ENCODE measurements at places on chromosomes 6 and 20.

DNA sequence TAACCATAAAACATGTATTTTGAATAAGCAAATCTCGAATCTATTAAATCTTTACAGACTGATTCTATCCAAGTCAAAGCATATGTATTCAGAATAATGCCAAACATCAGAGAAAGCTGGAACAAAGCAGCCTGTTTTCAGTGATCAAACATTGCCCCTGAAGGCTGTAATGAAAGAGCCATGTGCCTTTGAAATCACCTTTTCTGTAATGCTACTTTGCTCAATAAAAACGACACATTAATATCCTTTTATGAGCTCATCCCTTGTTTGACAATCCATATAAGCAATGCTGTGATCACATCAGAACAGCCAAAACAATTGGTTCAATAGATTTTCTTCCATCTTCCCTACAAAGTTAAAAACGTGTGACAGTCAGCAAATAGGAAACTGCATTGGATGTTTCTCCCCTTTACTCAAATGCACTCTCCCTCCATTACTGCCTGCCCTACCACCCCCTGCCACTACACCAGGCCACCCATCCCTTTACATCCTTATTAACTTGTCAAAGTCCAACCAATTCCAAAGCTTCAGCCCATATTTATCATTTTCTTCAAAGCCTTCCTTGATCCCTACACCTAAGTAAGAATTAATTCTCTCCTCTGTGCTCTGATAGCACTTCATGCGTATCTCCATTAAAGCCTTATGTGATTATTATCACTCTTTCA lies 42.0 kb downstream of the THEMIS start:
- no peak for DNase-seq

DNA sequence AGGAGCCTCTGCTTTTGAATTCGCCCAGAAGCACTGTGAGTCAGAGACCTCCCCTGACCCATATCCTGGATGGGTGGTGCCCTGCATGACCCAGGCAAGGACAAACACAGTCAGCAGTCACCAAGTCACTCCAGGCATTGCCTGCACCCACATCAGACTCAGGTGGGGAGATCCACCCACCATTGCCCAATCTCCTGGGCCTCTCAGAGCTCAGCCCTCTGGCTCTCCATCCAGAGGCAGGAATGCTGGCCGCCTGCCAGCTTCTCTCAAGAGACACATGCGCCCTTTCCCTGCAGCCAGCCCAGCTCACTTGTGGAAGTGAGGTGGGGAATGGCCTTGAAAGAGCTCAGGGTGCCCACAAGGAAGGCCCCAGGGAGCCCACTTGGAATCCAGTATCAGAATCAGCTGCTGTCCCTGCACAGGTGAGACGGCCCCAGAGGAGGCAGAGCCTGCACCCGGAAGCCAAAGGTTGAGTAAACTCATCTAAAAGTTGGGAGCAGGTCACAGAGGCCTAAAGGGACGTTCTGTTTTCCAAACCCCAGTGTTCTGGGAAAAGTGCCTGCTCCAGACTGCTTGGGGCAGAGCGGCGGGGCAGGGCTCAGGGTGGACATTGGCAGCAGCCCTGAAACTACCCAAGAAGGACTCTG lies 129.8 kb downstream of the PREX1 start:
- peak; percentile 70 for DNase-seq

GRCh38 chr6:118509009-118509617 lies 39.0 kb upstream of the PLN start:
- DNase-seq, result no peak

- DNase-seq, result no peak
Measured at GRCh38 chr6:16822975-16823717, 61.9 kb upstream of the ATXN1 start.

GRCh38 chr6:111794300-111794699 lies 79.0 kb downstream of the FYN start:
- no peak for DNase-seq

- DNase-seq, result no peak
Measured at GRCh38 chr6:34049395-34050342, 96.2 kb downstream of the GRM4 start.

GRCh38 chr6:146550911-146551310 lies 7.3 kb downstream of the RAB32 start:
- no peak for DNase-seq

GRCh38 chr6:47669684-47670513 lies 28.5 kb upstream of the ADGRF4 start:
- peak; percentile 93 for DNase-seq

- DNase-seq, result no peak
Measured at GRCh38 chr20:33423141-33423834, 20.3 kb downstream of the SNTA1 start.

- peak; percentile 38 for DNase-seq
Measured at GRCh38 chr6:54802775-54803634, 43.6 kb upstream of the FAM83B start.

DNA sequence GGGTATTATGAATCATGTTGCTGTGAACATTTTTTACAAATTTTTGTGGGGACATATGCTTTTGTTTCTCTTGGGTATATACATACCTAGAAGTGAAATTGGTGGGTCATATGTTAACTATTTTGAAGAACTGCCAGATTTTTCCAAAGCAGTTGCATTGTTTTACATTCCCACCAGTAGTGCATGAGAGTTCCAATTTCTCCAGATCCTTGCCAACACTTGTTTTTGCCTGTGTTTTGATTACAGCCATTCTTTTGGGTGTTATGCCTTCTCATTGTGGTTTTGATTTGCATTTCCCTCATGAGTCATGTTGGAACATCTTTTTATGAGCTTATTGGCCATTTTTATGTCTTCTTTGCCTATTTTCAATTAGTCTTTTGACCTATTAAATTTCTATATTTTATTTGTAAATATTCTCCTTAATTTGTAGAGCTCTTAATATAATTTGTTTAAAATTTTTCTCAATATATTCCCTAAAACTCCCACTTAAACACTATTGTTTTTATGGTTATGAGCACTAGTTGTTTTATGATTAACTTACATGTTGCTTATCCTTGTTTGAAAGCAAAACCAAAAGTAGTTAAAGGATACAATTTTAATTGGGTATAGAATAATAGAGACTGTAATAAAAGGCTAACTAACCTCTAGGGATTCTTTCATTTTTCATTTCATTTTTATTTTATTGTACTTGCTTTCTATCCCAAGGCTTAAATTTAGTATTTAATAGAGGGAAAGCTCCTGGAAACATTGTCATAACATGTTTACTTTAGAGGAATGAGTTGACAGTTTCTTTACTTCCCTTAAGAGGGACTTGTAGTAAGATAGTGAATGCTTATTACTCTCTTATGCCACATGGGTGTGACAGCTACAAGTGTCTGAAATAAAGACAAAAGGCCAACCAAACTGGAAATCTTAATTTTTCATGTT lies 5.5 kb downstream of the UBR2 start:
- DNase-seq, result peak; percentile 99

DNA sequence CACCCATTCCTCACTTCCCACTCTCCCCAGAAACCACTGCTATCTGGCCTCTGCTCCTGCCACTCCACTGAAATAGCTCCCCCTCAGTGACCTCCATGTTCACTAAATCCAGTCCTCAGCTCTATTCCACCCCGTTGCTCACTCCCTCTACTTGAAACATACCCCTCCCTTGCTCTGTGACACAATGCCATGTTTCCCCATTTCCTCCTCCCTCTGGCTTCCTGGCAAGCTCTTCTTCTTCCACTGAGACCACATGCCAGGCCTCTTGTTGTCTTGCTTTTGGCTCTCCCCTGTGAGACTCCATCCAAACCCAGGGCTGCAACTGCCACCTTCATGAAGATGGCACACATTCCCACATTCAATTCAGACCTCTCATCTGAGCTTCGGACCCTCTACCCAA lies 13.9 kb downstream of the TMEM151B start:
- DNase-seq, result no peak

DNA sequence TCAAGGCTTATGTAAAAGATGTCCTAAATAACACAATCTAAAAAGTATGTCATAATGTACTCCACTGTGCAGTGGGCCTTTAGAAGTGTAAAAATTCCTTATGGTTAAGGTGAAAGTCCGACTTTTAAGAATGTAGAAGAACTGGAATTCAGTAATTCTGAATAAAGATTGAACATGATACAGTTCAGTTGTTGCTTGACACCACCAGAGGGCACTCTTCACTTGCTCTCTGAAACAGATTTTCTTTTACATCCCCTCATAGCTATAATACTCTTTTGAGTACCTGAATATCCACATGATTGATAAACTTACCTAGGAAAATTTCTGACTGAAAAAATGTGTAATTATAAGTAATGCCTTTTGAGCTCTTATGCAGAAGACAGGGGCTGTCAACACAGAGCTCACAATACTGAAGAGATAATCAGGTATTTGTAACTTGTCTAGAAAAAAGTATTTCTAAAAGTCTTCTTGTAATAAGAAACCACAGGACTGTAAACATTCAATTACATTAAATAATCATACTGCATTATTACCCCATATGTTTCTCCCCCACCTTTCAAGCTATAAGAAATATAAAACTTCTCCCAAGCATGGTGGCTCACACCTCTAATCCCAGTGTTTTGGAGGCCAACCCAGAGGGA lies 92.1 kb downstream of the POPDC3 start:
- no peak for DNase-seq

DNA sequence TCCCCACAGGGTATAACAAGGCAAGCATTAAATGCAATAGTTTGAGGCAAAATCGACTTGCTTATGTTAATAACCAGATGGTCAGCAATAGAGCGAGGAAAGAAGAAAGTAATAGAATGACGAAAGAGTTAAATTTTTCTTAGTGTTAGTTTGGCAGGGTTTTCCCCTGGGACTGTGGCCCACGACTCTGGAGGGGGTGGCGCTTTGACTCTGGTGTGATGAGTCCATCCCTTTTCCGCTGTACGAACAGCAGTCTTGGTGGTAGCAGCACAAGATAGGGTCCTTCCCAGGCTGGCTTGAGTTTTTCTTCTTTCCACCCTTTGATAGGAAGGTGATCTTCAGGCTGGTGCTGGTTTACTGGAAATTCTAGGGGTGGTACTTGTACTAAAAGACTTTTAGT lies 69.2 kb upstream of the GMDS start:
- DNase-seq, result no peak

- no peak for DNase-seq
Measured at GRCh38 chr6:14038467-14039437, 78.8 kb upstream of the CD83 start.

- DNase-seq, result no peak
Measured at GRCh38 chr6:156917213-156917612, 140.0 kb downstream of the ARID1B start.

DNA sequence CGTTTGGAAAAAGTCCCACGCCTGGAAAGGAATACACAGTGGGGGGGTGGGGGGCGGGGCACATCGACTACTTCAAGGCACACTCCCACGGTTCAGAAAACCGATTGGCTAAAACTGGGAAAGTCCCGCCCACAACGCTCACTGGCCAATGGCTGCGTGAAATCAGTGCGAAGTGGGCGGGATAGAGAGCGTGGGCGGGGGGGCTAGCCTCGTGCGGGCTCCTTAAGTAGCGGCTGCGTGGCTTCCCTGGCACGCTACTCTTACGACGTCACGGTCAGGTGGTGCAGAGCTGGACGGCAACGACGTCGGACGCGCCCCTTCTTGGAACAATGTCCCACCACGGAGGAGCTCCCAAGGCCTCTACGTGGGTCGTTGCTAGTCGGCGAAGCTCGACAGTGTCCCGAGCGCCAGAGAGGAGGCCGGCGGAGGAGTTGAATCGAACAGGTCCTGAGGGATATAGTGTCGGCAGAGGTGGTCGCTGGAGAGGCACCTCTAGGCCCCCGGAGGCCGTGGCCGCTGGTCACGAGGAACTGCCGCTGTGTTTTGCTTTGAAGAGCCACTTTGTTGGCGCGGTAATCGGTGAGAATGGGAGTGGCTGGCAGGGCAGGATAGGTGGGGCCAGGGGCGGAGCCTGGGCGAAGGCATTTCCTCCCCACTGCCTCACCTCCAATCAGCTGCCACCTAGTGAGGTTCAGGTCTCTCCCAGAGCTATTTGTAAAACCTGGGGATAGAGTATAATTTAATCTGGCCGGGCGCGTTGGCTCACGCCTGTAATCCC lies at the start of gene DDX43:
Gene DDX43, plus strand, starts transcription at position 252 of the 778 bp plus-strand sequence. Its CDS starts 78 bp downstream, at position 330.
- no peak for DNase-seq

DNA sequence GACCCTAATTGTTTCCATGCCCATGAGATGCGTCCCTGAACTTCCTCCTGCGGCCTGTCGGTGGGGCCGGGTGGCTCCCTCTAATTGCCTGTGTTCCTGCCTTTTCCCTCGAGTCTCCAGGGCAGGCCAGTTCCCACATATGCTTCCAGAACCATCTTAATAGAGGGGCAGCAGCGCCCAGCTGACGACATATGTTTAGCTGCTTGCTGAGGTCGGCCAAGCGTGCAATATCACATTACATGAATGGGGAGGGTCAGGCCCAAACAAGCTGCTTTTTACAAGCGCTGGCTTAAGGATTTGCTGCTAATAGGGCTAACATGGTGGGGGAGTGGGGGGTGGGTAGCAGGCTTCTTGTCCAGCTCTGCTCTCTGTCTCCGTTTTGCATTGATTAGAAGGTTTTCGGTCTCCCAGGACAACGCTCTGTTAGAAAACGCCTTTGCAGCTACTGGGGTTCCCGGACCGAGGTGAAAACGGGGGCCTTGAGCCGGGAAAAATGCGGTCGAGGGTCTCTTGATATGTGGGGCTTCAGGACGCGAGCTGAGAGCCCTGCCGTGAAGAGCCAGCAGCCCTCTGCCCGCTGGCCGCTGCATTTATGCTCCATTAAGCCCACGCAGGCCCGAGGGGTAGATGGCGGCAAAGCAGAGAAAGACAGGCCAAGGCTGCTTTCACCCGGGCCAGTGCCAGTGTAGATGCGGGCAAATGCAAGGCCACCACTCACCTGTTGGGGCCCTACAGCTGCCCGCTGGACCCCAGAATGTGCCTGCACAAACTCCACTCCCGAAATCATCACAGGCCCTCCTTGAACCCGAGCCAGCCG lies 308.5 kb downstream of the BMP7 start:
- no peak for DNase-seq

- no peak for DNase-seq
Measured at GRCh38 chr20:25071734-25072133, 10.2 kb downstream of the VSX1 start.

- no peak for DNase-seq
Measured at GRCh38 chr6:89986650-89987074, 92.4 kb downstream of the GJA10 start.

DNA sequence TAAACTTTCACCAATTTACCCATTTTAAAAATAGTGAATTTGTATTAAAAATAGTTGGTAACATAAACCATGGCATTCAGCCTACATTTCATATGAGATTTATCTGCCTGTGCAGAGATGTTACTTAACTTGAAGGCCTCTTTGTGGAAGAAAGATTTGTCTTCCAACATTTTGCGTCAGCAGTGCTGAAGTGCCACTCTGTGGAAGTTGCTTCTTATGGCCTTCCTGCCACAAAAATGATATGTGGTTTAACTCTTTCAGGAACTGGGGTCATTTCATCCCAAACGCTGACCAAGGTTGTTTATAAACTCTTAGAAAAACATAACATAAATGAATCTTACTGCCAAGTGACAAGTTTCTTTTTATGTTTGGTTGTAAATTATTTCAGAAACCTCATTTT lies 246.8 kb downstream of the ARID1B start:
- DNase-seq, result no peak

DNA sequence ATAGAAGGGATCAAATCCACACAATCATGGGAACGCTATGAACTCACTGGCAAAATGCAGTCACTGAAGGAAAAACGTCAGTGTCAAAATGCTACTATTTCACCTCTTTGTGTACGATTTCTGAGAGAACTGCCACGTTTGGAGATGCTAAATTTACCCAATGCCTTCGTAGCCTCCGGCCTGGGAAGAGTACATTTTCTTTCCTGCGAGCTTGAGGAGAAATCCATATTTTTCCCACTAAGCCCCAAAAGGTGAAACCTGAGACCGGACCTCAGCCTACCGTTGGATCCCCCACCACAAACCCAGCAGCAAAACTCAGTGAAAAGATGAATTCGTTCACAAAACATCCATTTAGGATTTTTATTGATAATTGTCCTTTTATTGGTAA lies 131.7 kb downstream of the GPX5 start:
- no peak for DNase-seq

Measured in foreskin keratinocyte (primary cell).